IPS DF 6.9 (cell line): ENCODE measurements at places on chromosomes 6 and 20.

GRCh38 chr6:98514796-98515195 is 319.6 kb upstream of the POU3F2 start:
- H3K4me1 ChIP-seq: no peaks in the 10 kb centered on the region; the same call in 1 of the 2 replicates
- H3K4me3 ChIP-seq: no peak overlapping the region
- no peaks in the 10 kb centered on the region for H3K27me3 ChIP-seq
- DNase-seq: no peak

- H3K4me1 ChIP-seq: no peaks in the 10 kb centered on the region; the same call in 1 of the 2 replicates
- H3K27me3 ChIP-seq: no peaks in the 10 kb centered on the region
- no peak overlapping the region for H3K4me3 ChIP-seq
- no peak overlapping the region for H3K27ac ChIP-seq
- no peaks in the 10 kb centered on the region for H3K36me3 ChIP-seq
Observed at GRCh38 chr20:37267667-37268313, 6.2 kb upstream of the GHRH start.

GRCh38 chr6:5645328-5646290 is 361.1 kb downstream of the NRN1 start:
- H3K36me3 ChIP-seq: no peaks in the 10 kb centered on the region
- H3K27me3 ChIP-seq: no peaks in the 10 kb centered on the region
- no peaks in the 10 kb centered on the region for H3K4me1 ChIP-seq
- H3K27ac ChIP-seq: no peak overlapping the region

GRCh38 chr6:21679761-21680265 is 86.3 kb downstream of the SOX4 start:
- DNase-seq: no peak
- no peaks in the 10 kb centered on the region for H3K36me3 ChIP-seq
- H3K4me3 ChIP-seq: no peak overlapping the region

DNA sequence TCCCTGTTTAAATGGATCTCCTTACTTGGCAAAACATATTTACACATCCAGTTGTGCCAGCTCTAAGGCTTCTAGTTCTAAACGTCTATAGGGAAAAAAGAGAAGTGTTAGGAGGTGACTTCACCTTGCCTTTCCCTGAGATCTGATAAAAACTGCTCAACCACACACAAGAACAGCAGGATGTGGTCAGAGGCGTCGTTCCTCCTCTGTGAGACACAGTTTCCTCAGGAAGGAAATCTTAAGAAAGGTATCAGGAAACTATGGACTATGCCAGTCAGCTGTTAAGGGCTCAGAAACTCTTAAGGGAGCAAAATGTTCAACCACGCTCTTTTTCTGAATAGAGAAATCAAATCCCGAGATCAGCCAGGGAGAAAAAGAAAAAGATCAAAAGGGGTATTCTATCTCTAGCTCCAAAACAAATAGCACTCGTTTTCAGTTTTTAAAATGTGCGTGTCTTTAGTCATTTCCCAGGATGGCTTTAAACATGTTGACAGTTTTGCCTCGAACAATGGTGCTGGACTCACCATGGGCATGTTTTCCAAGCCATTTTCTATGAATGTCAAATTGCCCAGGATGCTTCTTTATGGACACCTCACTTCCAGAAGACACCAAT is 154.5 kb downstream of the HACE1 start:
- no peak for DNase-seq
- no peak overlapping the region for H3K27ac ChIP-seq
- no peaks in the 10 kb centered on the region for H3K27me3 ChIP-seq
- H3K4me3 ChIP-seq: no peak overlapping the region
- H3K4me1 ChIP-seq: peaks cover 3% of the 10 kb centered on the region; the same call in 1 of the 2 replicates

- no peak overlapping the region for H3K27ac ChIP-seq
- H3K4me3 ChIP-seq: no peak overlapping the region
- no peak for DNase-seq
- H3K27me3 ChIP-seq: no peaks in the 10 kb centered on the region
- H3K4me1 ChIP-seq: no peaks in the 10 kb centered on the region; the same call in 1 of the 2 replicates
Observed at GRCh38 chr20:56442389-56443365, 25.8 kb upstream of the RTF2 start.

DNA sequence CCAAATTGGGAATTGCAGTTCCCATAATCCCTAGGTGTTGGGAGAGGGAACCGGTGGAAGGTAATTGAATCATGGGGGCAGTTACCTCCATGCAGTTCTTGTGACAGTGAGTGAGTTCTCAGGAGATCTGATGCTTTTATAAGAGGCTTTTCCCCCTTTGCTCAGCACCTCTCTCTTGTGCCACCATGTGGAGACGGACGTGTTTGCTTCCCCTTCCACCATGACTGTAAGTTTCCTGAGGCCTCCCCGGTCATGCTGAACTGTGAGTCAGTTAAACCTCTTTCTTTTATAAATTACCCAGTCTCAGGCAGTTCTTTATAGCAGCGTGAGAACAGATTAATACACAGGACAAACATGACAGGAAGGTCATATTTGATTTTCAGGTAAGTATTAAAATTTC is 25.3 kb upstream of the HECA start:
- peak; percentile 33 for DNase-seq
- H3K27ac ChIP-seq: no peak overlapping the region
- no peaks in the 10 kb centered on the region for H3K4me1 ChIP-seq

- H3K27me3 ChIP-seq: no peaks in the 10 kb centered on the region
- no peak overlapping the region for H3K27ac ChIP-seq
- no peaks in the 10 kb centered on the region for H3K36me3 ChIP-seq
- H3K4me1 ChIP-seq: no peaks in the 10 kb centered on the region
Observed at GRCh38 chr20:237489-237888, 10.4 kb downstream of the DEFB129 start.

- H3K4me3 ChIP-seq: no peak overlapping the region
- DNase-seq: no peak
- H3K27ac ChIP-seq: no peak overlapping the region
- H3K4me1 ChIP-seq: no peaks in the 10 kb centered on the region
- no peaks in the 10 kb centered on the region for H3K27me3 ChIP-seq
Observed at GRCh38 chr20:51531141-51531710, 11.3 kb downstream of the NFATC2 start.

- no peak overlapping the region for H3K4me3 ChIP-seq
- H3K4me1 ChIP-seq: no peaks in the 10 kb centered on the region
- no peak overlapping the region for H3K27ac ChIP-seq
Observed at GRCh38 chr6:34945317-34945716, 56.3 kb downstream of the ANKS1A start.

- DNase-seq: no peak
- no peak overlapping the region for H3K27ac ChIP-seq
- H3K27me3 ChIP-seq: no peaks in the 10 kb centered on the region
- H3K36me3 ChIP-seq: no peaks in the 10 kb centered on the region
- H3K4me1 ChIP-seq: peaks cover 2% of the 10 kb centered on the region; the same call in 1 of the 2 replicates
Observed at GRCh38 chr6:127457456-127458064, 1.6 kb downstream of the KIAA0408 start.

- no peak overlapping the region for H3K27ac ChIP-seq
- no peak for DNase-seq
- H3K36me3 ChIP-seq: no peaks in the 10 kb centered on the region
- no peak overlapping the region for H3K4me3 ChIP-seq
- 0 out of 2 replicates have a peak, but pooled peaks cover 2% of the 10 kb centered on the region for H3K4me1 ChIP-seq
Observed at GRCh38 chr20:19937218-19937617, 79.9 kb upstream of the NAA20 start.

- H3K27me3 ChIP-seq: no peaks in the 10 kb centered on the region
- no peak overlapping the region for H3K4me3 ChIP-seq
- DNase-seq: no peak
- no peaks in the 10 kb centered on the region for H3K4me1 ChIP-seq
Observed at GRCh38 chr6:87357479-87358196, 13.0 kb downstream of the C6orf163 start.

GRCh38 chr6:33768644-33769120 is 20.2 kb downstream of the LEMD2 start:
- no peak overlapping the region for H3K27ac ChIP-seq
- H3K4me1 ChIP-seq: peaks cover 13% of the 10 kb centered on the region
- H3K4me3 ChIP-seq: no peak overlapping the region
- H3K36me3 ChIP-seq: peaks cover 13% of the 10 kb centered on the region
- H3K27me3 ChIP-seq: no peaks in the 10 kb centered on the region
- DNase-seq: no peak

GRCh38 chr6:157831424-157832249 is 8.6 kb downstream of the SNX9 start:
- no peak overlapping the region for H3K4me3 ChIP-seq
- peak overlapping the region; percentile 39 for H3K27ac ChIP-seq
- H3K36me3 ChIP-seq: no peaks in the 10 kb centered on the region
- DNase-seq: peak; percentile 68
- no peaks in the 10 kb centered on the region for H3K27me3 ChIP-seq

- no peak overlapping the region for H3K27ac ChIP-seq
- peak; percentile 70 for DNase-seq
- no peaks in the 10 kb centered on the region for H3K4me1 ChIP-seq
- no peak overlapping the region for H3K4me3 ChIP-seq
- H3K27me3 ChIP-seq: no peaks in the 10 kb centered on the region
- no peaks in the 10 kb centered on the region for H3K36me3 ChIP-seq
Observed at GRCh38 chr20:44448753-44449546, 26.7 kb upstream of the TTPAL start.

GRCh38 chr20:64146301-64146935 is 17.8 kb upstream of the MYT1 start:
- no peak overlapping the region for H3K4me3 ChIP-seq
- no peaks in the 10 kb centered on the region for H3K4me1 ChIP-seq
- H3K36me3 ChIP-seq: no peaks in the 10 kb centered on the region
- H3K27ac ChIP-seq: no peak overlapping the region
- no peak for DNase-seq

- no peak overlapping the region for H3K27ac ChIP-seq
- H3K27me3 ChIP-seq: no peaks in the 10 kb centered on the region
- H3K36me3 ChIP-seq: no peaks in the 10 kb centered on the region
- DNase-seq: no peak
- no peaks in the 10 kb centered on the region; the same call in 1 of the 2 replicates for H3K4me1 ChIP-seq
Observed at GRCh38 chr20:15187612-15188011, 850.2 kb upstream of the FLRT3 start.

DNA sequence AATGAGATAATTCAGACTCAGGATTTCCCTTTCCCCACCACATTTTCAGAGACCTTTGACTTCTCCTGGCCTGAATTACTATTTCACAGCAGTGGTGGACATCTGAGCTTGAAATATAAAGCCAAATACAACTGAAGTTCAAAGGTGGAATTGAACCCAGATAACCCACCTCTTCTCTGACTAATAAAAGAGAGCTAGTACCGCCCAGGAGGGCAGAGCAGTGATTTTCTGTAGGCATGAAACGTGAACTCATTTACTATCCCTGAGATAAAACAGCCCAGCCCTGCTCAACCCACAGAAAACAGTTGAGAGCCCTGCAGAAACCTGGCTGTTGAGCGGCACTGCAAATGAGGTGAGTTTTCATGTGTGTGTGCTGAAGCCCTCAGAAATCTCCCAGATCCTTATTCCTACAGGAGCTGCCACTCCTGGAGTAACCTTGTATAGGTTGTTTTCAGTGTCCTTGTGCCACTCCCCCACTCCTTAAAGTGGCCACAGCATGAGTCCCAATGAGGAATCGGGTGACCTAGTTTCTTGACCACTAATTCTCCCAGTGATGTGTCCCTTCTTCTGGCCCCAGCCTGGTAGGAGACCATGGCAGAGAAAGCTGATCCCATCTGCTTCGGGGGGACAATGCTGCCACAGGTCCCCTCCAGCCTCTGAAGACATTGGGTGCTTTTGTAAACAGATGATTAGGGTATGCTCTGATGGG is 99.2 kb downstream of the NOL4L start:
- peaks cover 2% of the 10 kb centered on the region for H3K4me1 ChIP-seq
- no peaks in the 10 kb centered on the region for H3K27me3 ChIP-seq
- H3K4me3 ChIP-seq: no peak overlapping the region
- H3K27ac ChIP-seq: no peak overlapping the region
- H3K36me3 ChIP-seq: no peaks in the 10 kb centered on the region
- no peak for DNase-seq

GRCh38 chr6:130211691-130212090 is 11.1 kb downstream of the SAMD3 start:
- no peaks in the 10 kb centered on the region for H3K4me1 ChIP-seq
- no peak overlapping the region for H3K27ac ChIP-seq
- no peaks in the 10 kb centered on the region for H3K27me3 ChIP-seq
- H3K36me3 ChIP-seq: no peaks in the 10 kb centered on the region

GRCh38 chr6:81939766-81940165 is 187.3 kb upstream of the TENT5A start:
- H3K36me3 ChIP-seq: no peaks in the 10 kb centered on the region
- no peaks in the 10 kb centered on the region for H3K4me1 ChIP-seq
- no peaks in the 10 kb centered on the region for H3K27me3 ChIP-seq
- DNase-seq: no peak
- H3K4me3 ChIP-seq: no peak overlapping the region

GRCh38 chr6:104788400-104788799 is 71.3 kb downstream of the HACE1 start:
- H3K27me3 ChIP-seq: no peaks in the 10 kb centered on the region
- H3K4me3 ChIP-seq: no peak overlapping the region
- DNase-seq: no peak
- H3K4me1 ChIP-seq: no peaks in the 10 kb centered on the region

DNA sequence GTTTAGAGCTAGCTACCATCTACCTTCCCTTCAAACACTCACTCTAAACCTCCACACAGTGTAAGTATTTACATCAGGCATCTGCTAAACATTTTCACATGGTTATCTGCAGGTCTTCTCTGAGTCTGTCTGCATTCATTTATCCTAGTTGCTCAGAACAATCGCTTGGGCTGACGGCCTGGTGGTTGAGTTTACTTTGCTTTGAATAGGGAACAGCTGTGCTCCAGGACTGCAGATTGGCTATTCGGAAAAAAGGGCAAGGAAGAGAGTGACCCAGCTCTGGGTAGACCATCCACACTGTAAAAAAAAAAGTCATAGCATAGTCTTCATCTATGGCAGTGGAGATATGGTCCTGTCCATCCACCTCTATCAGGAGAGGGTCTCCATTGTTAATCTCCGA is 115.3 kb upstream of the ESR1 start:
- no peaks in the 10 kb centered on the region for H3K36me3 ChIP-seq
- no peak overlapping the region for H3K27ac ChIP-seq
- H3K27me3 ChIP-seq: no peaks in the 10 kb centered on the region

DNA sequence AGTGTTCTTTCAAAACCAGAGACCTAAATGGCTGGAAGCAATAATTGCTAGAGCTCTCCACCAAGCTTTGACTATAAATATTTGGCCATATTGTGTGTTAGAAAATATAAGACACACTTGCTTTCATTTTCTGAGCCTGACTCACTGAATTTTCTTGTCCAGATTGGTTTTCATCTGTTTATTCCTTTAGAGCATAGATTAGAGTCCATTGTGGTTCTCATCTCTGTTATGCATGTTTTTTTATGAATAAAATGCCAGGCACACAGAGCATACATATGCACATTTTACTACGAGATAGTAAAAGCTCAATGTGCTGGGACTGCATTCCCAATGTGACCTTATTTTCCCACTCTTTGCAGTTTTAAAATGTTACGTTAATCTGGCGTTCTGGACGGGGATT is 115.3 kb upstream of the MLIP start:
- H3K36me3 ChIP-seq: no peaks in the 10 kb centered on the region
- no peaks in the 10 kb centered on the region for H3K27me3 ChIP-seq
- DNase-seq: no peak

GRCh38 chr20:4604580-4604979 is 117.1 kb upstream of the PRND start:
- H3K4me1 ChIP-seq: no peaks in the 10 kb centered on the region
- H3K27me3 ChIP-seq: no peaks in the 10 kb centered on the region
- no peak for DNase-seq
- no peaks in the 10 kb centered on the region for H3K36me3 ChIP-seq

GRCh38 chr6:10831609-10832008 is 6.7 kb downstream of the MAK start:
- no peak overlapping the region for H3K4me3 ChIP-seq
- H3K27me3 ChIP-seq: no peaks in the 10 kb centered on the region
- H3K4me1 ChIP-seq: no peaks in the 10 kb centered on the region
- H3K36me3 ChIP-seq: no peaks in the 10 kb centered on the region
- H3K27ac ChIP-seq: no peak overlapping the region

GRCh38 chr20:58043236-58044140 is 185.0 kb downstream of the ANKRD60 start:
- H3K27me3 ChIP-seq: no peaks in the 10 kb centered on the region
- no peak overlapping the region for H3K4me3 ChIP-seq
- no peaks in the 10 kb centered on the region for H3K36me3 ChIP-seq
- no peaks in the 10 kb centered on the region for H3K4me1 ChIP-seq
